ENCODE measurements at places on chromosomes 13 and 19.
A peak's percentile ranks its signal among the peaks of the same experiment; 100 is the strongest.

DNA sequence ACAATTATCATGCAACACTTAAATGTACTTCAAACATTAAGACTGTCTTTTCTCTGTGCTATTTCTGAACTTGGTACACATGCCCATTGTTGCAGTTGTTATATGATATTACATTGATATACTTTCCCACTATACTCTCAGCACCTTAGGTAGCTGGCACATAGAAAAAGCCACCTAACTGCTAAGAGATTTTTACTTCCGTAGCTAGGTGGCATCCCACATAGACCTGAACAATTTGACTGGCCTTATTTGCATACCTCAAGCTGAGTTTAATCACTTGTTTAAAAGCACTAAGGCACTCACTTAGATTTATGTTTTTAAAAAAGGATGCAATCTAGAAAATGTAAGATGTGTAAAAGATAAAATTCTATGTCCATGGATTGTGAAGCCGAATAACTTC, 194.2 kb downstream of the POU4F1 start:
- no peak for DNase-seq

GRCh38 chr13:112781287-112781686, 91.4 kb downstream of the ATP11A start:
- no peak for DNase-seq

DNA sequence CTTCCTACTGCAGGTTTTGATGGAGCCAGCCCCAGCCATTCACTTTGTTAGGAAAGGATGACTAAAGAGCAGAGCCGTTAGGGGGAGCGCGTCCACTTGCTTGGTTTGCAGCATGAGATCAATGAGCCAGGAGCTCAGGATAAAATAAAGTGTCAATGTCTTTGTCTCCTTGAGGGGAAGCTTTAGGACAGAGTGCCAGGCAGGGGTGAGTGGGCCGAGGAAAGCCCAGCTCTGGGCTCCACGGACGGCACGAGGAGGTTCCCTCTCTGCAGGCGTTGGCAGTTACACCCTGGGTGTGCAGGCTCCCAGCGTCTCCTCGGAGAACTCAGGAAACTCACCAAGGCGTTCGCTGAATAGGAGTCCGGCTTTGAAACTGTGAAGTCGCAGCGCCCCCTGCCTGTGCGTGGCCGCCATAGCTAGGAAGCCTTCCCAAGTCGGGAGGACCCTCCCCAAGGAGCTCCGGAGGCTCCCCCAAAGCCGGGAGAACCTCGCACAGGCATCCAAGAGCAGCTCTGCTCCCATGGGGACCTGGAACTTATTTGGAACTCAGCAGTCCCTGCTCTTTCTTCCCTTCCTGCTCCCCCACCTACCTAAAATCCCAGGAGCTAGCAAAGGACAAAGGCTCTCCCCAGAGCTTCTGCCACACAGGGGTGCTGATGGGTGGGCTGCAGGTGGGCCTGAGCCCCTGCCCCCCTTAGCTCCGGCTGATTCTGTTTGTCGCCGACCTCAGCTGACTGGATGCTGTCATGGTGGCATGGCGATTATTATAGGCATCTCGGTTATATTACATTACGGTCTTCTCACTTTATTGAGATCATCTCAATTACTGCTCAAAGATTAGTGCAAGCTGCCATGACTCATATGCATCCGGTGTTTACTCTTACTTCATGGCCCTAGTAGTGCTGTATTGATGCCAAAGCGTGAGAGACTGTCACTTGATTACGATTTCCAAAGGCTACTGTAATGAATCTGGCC, 34.4 kb downstream of the GSX1 start:
- peak; percentile 65 for DNase-seq

DNA sequence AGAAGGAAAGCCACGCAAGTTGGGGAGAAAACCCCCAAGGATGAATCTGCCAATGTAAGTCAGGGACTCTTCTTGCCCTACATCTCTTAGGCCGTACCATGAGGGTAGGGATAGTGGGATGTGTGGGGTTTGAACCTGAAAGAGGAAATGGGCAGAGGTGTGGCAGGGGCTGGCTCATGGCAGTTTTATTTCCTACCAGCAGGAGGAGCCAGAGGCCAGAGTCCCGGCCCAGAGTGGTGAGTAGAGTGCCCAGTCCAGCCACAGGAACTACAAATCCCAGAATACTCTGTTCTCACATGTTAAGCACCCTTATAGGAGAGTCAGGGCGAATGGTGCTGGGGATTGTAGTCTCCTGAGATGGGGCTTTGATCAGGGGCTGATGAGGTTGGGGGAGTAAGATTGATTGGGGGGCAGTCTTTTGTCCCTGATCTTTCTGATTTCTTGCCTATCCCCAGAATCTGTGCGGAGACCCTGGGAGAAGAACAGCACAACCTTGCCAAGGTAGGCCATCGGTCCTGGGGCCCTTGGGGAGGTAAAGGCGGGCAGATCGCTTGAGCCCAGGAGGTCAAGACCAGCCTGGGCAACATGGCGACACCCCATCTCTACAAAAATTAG, 16.5 kb downstream of the VASP start:
- DNase-seq = peak; percentile 84

DNA sequence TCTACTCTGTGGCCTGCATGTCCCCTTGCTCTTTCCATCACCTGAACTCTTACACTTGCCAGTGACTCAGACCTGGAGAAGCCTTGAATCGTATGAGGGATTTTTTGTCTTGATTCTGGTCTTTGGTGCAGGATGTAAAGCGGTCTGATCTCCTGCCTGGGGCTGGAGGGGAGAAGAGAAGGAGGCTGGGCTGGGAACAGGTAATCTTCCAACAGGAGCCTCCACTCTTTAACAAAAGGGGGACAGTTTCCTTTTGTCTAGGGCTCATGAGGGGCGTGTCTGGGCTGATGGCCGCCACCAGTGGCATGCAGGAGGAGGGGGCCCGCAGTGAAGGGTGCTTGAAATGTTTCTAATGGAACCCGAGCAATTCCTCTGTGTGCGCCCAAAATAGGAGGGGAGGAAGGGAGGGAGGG, 24.7 kb downstream of the NFIX start:
- DNase-seq = no peak

DNA sequence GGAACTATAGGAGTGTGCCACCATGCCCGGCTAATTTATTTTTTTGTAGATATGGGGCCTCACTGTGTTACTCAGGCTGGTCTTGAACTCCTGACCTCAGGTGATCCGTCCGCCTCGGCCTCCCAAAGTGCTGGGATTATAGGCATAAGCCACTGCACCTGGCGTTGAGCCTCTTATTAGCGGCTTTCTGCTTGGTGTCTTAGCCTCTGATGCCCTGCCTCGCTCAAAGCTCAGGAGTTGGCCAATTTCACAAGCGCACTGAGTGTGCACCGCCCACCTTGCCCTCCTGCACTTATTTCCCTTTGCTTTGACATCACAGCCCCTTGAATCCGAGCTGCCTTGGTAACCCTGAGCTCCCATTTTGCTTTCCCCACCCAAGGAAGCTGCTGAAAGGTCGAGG, 10.1 kb downstream of the YIPF2 start:
- no peak for DNase-seq

DNA sequence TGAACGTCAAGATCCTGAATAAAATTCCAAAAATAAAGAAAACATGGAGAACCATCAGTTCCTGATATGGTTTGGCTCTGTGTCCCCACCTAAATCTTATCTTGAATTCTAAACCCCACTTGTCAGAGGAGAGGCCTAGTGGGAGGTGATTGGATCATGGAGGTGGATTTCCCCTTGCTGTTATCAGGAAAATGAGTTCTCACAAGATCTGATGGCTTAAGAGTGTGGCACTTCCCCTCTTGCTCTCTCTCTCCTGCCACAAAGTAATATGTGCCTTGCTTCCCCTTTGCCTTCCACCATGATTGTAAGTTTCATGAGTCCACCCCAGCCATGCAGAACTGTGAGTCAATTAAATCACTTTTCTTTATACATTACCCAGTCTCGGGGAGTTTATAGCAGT, 827.4 kb downstream of the GPC5 start:
- DNase-seq = no peak

DNA sequence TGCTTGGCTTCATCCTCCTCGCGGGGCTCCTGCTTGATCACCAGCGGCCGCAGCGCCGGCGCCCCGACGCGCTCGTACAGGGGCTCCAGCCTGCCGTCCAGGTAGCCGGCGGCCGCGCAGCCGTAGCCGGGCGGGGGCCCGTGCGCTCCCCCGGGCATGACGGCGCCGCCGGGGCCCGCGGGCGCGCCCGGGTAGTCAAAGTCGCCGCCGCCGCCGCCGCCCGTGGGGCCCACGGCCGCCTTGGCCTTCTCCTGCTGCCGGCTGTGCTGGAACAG, 497 bp downstream of the CEBPA start:
- peak; percentile 28 for DNase-seq

DNA sequence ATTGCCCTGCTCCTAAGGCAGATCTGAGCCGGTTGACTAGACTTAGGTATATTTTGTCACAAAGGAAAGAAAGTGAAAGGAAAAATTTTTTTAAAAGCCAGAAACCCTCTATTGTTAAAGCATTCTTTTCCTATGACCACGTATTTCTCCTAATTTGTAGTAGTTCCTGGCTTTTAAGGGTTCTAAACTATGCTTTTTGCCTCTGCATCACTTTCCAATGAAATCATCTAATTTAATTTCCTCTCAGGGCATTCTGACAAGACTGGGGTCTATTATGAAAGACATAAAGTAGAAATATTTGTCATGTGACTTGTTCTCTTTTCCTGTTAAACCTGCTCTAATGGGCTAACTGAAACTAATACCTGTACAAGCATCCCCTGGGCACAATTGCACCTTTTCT, 233.0 kb upstream of the PRR20A start:
- DNase-seq = no peak

GRCh38 chr13:42547612-42548011, 26.3 kb upstream of the TNFSF11 start:
- no peak for DNase-seq

GRCh38 chr13:73722120-73722519, 412.1 kb downstream of the KLF12 start:
- no peak for DNase-seq

DNA sequence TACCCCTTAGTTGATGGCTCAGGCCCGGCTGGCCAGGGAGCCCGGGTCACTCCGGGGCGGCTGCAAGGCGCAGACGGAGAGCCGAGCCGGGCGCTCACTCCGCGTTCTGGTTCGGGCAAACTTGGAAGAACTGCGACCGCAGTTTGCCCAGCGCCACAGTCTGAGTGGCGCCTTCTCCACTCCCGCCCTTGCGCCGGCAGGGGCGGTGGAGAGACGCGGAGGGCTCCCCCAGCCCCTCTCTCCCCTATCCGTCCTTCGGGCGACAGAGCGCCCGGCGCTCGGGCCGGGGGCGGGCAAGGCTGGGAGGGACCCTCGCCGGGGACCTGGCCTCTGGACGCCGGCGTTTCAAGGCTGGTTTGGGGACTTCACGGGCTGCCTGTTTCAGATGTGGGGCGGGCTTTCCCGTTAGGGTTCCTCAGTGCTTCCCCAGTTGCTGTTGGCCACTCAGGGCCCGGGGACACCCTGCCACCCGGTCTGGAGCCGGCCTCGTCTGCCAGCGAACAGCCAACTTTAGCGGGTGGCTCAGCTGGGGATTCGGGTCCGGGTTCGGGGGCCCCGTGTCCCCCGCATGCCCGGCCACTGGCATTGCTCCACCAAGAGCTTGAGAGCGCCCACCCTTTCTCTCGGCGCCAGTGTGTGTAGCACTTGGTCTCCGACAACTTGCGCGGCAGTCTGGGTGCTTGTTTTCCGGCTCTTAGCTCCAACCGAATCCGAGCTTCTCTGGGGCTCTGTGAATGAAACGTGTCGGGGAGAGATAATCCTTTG, 1.5 kb downstream of the GPC6 start:
- DNase-seq = peak; percentile 67

- no peak for DNase-seq
Measured at GRCh38 chr19:1262623-1263123, 6.5 kb upstream of the CIRBP start.

DNA sequence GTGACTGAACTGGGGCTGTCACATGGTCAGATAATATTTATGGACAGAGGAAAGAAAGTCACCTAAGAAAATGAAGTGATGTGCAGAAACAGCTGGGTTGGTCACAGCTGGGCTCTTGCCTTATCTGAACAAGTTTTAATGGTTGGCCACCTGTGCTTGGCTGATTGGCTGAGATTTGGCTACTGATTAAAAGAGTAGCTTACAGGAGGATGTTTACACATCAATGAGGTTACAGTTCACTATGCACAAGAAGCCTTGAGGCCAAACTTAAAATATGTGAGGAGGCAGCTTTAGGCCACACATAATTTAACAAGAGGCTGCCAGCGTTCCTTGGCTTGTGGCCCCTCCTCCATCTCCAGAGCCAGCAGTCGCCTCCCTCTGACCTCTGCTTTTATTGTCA, 99.2 kb upstream of the C1QTNF9B start:
- DNase-seq = no peak

DNA sequence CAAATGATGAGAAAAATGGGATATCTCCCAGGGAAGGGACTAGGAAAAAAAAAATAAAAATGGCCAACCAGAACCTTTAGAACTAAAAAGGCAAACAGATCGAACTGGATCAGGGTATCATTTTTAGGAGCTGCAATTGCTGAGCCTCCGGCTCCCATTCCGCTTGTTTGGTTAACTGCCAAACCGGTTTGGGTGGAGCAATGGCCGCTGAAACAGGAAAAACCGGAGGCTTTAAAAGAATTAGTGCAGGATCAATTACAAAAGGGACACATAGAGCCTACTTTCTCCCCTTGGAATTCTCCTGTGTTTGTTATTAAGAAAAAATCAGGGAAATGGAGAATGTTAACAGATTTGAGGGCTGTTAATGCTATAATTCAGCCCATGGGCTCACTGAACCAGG, 12.7 kb upstream of the ZNF443 start:
- DNase-seq = no peak

DNA sequence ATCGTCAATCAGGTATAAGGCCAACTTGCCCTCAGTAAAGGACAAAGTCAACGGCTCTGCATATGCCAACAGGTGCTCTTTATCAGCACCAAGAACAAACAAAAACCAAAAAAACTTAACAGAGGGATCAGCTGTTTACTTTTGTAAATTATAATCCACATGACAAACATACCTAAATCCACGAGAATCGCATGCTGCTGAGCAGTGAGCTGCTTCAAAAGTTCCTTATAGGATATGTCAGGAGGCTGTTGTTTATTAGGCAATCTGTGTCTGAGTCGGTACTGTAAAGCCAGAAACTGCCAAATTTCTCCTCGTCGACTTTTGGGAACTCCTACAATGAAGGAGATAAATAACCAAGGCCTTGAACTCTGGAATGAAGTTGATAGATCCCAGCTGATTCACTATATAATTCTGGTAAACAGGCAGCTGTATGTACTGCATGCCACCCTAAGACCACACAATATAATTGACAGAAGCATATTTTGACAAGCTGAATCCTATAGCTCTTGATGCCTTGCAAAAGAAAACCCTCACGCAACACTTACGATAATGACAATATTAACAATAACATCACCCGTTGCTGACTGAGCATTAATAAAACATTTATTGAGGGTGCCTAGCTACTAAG, 179.8 kb downstream of the TBC1D4 start:
- no peak for DNase-seq
